ENCODE measurements at places on chromosomes 4 and X. TPM values are rescaled to one million over a fixed set of nuclear protein-coding genes. Genes with fewer than 3 reads are reported as not detected.

Gene FNIP2
- 4.8 TPM for total RNA-seq

Gene EREG
- total RNA-seq: 498 TPM

Gene RNF113A
- 8.1 TPM for total RNA-seq

Gene FGF13
- total RNA-seq: 0.02 TPM

Gene CCNB3
- 2.9 TPM for total RNA-seq

Gene NR0B1
- not detected for total RNA-seq

Gene POU3F4
- total RNA-seq: not detected

Gene PTCHD1
- total RNA-seq: not detected

Gene SHROOM4
- total RNA-seq: 0.05 TPM

Gene COMMD8
- 19.9 TPM for total RNA-seq

Gene FHIP1A
- 14.8 TPM for total RNA-seq

DNA sequence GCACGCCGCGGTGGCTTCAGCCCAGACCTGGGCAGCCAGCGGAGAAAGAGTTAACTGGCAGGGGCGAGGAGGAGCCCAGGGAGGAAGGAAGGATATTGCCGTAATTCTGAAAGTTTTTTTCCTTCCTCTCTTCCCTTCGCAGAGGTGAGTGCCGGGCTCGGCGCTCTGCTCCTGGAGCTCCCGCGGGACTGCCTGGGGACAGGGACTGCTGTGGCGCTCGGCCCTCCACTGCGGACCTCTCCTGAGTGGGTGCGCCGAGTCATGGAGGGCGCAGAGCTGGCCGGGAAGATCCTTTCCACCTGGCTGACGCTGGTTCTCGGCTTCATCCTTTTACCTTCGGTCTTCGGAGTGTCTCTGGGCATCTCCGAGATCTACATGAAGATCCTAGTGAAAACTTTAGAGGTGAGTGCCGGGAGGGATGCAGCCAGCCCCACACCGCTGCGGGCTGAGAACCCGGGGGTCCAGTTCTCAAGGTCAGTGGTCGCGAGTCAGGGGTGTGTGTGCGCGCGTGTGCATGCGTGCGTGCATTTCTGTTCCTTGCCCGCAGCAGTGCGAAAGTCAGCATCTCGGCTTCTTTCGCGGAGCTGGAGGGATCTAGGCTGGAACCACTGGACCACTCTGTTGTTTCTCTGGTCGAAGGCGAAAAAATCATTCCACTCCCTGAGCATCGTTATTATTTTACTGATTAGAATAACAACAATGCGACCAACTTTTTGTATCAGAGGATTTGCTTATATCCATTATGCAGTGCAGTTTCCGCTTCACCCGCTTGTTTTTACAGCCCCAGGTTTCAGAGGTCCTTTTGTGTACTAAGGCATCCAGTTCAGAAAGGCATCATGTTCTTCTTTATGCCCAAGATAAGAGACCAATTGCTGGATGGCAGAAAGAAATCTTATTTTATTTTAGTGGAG, 709 bp downstream of the GPAT3 start:
- DNase-seq: no peak
- H3K4me3 ChIP-seq: peak overlapping the region; percentile 99
- H3K27ac ChIP-seq: peak overlapping the region; percentile 71

DNA sequence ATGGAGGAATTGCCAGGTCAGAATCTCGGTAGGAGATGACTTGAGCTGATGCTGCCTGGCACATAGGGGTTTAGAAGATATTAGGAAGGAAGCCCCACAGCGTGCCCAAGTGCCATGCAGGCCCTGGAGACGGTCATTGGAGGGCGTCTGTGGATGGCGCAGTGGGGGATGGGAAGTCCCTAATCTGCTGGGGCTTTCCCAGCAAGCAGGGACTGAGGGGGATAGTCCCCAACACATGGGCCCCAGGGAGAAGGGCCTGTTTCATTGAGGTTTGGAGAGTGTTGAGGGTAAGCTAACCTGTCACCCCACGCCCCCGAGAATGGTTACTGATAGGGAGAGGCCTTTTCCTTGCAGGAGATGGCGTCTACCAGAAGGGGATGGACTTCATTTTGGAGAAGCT, 7.8 kb downstream of the TAFAZZIN start:
- H3K27me3 ChIP-seq: no peaks in the 10 kb centered on the region
- DNase-seq: no peak
- H3K4me1 ChIP-seq: no peaks in the 10 kb centered on the region
- H3K36me3 ChIP-seq: no peaks in the 10 kb centered on the region
- no peak overlapping the region for H3K4me3 ChIP-seq
- no peak overlapping the region for H3K27ac ChIP-seq

GRCh38 chr4:7522452-7523220, 87.9 kb upstream of the PSAPL1 start:
- DNase-seq: no peak
- no peak overlapping the region for H3K27ac ChIP-seq
- H3K4me3 ChIP-seq: no peak overlapping the region
- H3K36me3 ChIP-seq: no peaks in the 10 kb centered on the region
- H3K27me3 ChIP-seq: peaks cover 36% of the 10 kb centered on the region

DNA sequence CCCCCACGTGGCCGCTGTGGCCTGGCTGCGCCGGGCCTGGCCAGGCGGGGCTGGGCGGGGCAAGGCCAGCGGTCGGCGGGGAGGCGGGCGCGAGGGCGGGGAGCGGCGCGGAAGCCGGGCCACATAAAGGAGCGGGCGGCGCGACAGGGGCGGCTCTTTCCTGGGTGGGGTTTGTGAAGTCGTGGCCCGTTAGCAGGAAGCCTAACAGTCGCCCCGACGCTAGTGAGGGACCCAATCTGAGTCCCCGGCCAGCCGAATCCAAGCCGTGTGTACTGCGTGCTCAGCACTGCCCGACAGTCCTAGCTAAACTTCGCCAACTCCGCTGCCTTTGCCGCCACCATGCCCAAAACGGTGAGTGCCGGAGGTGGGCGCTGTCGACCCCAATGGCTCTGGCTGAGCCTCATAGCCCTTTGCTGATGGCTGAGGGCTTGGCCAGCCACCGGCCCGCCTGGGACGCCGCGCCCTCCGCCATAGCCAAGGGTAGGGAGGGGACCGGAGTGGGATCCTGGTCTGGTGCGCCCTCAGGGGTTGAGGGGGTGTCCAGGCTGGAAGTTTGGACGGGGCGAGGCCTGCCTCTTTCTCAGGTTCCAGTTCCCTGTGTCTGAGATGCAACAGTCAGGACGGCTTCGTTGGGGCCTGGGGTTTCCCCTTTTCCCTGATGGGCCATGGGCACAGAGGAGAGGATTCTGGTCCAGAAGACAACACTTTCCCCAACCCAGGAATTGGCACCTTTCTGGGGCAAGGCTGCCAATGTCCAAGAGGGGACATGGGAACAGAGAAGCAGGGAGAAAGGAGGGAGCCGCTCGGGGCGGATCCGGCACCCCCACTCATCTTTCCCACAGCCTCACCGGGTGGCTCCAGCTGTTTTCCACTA, at the start of gene MSN:
Gene MSN, plus strand, starts transcription at position 152 of the 874 bp plus-strand sequence. Its CDS starts 188 bp downstream, at position 340.
- no peak for DNase-seq
- no peaks in the 10 kb centered on the region for H3K27me3 ChIP-seq
- H3K27ac ChIP-seq: peak within 1 kb of the TSS; percentile 79

GRCh38 chr4:124883632-124884031, 171.1 kb upstream of the ANKRD50 start:
- H3K4me1 ChIP-seq: no peaks in the 10 kb centered on the region
- DNase-seq: no peak
- no peak overlapping the region for H3K4me3 ChIP-seq
- no peak overlapping the region for H3K27ac ChIP-seq

DNA sequence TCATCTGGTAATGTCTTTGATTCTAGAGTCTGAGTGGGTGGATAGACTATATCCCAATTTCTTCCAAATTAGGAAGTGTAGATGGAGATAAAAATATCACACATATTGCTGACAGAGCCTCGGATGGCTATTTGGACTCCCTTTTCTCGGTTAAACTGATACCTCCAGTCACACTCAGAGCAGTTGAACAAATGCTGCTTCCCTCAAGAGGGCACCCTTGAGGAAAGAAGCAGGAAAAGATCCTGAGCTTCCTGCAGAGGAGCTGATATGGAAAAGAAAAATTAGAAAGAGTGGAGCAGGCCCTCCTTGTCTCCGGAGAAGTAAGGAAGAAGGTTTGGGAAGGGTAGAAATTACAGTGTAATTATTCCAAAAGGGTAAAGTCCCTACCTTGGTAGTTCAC, 96.2 kb upstream of the CCSER1 start:
- no peak overlapping the region for H3K27ac ChIP-seq
- DNase-seq: peak; percentile 23
- no peaks in the 10 kb centered on the region for H3K27me3 ChIP-seq
- no peak overlapping the region for H3K4me3 ChIP-seq

DNA sequence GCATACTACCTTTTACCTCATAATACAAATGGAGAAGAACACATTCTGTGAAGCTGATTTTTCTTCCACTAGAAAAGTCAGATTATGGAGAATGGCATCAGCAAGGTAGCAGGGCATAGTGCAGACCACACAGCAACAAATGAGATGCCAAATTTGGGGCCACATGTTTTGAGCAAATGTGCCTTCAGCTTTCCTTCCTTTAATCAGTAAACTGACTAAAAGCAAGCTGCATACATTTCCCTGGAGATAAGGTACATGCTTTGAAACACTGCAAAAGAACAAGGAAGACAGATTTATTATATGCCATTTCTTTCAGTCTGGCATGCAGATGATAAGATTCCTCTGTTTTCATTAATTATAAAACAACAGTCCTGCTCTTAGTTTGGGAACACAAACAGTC, 67.1 kb upstream of the GUCY1A1 start:
- no peaks in the 10 kb centered on the region for H3K27me3 ChIP-seq
- no peak for DNase-seq
- no peaks in the 10 kb centered on the region for H3K36me3 ChIP-seq
- H3K4me3 ChIP-seq: no peak overlapping the region
- H3K27ac ChIP-seq: no peak overlapping the region
- H3K4me1 ChIP-seq: peaks cover 6% of the 10 kb centered on the region

GRCh38 chr4:23631255-23631950, 258.4 kb downstream of the PPARGC1A start:
- no peaks in the 10 kb centered on the region for H3K36me3 ChIP-seq
- no peak overlapping the region for H3K4me3 ChIP-seq
- no peaks in the 10 kb centered on the region for H3K27me3 ChIP-seq
- no peaks in the 10 kb centered on the region for H3K4me1 ChIP-seq
- no peak for DNase-seq
- no peak overlapping the region for H3K27ac ChIP-seq

DNA sequence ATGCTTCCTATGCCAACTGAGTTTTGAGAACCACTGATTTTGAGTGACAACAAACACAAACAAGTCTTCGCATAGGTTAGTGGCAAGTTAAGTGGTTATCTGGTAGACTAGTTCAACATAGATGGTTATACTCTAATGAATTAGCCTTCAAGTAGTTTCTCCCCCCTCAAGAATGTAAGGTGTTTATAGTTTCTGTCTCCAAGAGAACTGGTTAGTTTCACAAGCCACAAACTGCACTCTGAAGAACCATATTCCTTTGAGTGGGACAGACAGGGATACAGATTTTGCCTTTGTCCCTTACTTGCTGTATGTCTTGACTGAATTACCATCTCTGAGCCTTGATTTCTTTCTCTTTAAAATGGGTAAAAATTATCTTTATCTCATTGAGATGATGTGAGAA, 41.5 kb downstream of the PASD1 start:
- H3K4me3 ChIP-seq: no peak overlapping the region
- H3K36me3 ChIP-seq: no peaks in the 10 kb centered on the region
- DNase-seq: no peak
- H3K27me3 ChIP-seq: 0 out of 2 replicates have a peak, but pooled peaks cover 2% of the 10 kb centered on the region
- H3K27ac ChIP-seq: no peak overlapping the region

GRCh38 chr4:8469550-8469949, 29.0 kb downstream of the TRMT44 start:
- no peaks in the 10 kb centered on the region for H3K27me3 ChIP-seq
- DNase-seq: no peak
- no peak overlapping the region for H3K27ac ChIP-seq
- H3K36me3 ChIP-seq: peaks cover 18% of the 10 kb centered on the region

- H3K4me3 ChIP-seq: no peak overlapping the region
- no peak for DNase-seq
- H3K27me3 ChIP-seq: no peaks in the 10 kb centered on the region
- no peaks in the 10 kb centered on the region for H3K36me3 ChIP-seq
These were observed 787.9 kb upstream of the GALNTL6 start for GRCh38 chr4:171025343-171025742.

DNA sequence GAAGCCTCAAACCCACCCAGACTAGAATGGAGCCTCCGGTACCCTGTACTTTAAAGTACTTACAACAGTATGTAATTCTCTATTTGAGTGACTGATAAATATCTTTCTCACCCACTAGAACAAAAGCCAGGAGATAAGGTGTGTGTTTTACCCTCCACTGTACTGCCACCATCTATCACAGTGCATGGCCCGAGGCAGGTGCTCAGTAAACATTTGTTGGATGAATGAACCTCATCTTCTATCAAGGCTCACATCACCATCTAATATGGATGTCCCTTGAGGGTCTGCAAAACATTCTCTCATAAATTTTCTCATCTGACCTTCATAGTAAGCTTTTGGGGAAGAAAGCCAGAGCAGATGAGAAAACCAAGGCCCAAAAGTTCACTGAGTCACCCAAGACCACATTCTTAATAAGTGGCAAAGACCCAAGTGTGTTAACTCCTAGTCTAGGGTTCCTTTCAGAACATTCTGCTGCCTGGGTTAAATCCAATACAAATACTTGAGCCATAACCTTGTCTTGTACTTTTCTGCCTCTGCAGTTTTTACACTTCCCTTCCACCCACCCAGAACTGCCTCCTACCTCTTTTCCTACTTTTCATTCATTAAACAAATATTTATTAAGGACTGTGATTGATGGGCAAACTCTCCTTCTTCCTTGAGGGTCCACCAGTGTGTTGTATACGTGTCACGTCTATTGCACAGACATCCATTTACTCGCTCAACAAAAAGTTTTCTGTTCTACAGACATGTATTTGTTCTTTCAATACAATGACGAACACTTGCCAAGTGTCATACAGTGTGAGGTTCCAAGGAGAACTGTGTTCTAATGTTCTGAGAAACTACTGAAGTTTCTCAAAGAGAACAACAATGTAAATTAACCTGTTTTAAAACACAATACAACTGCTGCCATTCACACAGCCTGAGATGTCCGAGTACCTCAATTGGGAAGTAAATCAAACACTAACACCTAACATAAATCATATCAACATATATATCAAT, 35.7 kb downstream of the APBB2 start:
- H3K27ac ChIP-seq: no peak overlapping the region
- peaks cover 24% of the 10 kb centered on the region for H3K4me1 ChIP-seq
- H3K4me3 ChIP-seq: no peak overlapping the region
- DNase-seq: no peak
- H3K27me3 ChIP-seq: no peaks in the 10 kb centered on the region
- H3K36me3 ChIP-seq: no peaks in the 10 kb centered on the region

DNA sequence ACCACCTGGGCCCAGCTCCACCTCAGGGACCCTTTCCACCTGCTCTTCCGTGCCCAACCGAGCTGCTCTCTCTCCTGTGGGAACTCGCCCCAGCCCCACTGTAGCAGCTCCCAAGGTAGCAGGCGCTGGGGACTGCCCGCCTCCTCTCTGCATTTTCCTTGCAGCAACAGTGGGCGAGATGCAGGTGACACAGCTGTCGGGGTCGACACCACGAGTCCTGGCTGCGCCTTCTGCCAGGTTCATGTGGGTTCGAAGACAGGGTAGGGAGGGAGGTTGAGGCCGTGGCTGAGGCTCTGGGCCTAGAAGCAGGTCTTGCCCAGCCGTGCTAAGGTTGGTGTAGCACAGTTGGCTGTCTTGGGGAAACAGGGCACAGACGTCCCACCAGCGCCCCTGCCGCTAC, 245.2 kb upstream of the FSTL5 start:
- no peaks in the 10 kb centered on the region for H3K4me1 ChIP-seq
- no peak for DNase-seq
- no peak overlapping the region for H3K27ac ChIP-seq
- no peak overlapping the region for H3K4me3 ChIP-seq
- no peaks in the 10 kb centered on the region for H3K36me3 ChIP-seq

All from HCT116 (cell line).